ENCODE measurements at places on chromosomes 1 and 21. TPM values are rescaled to one million over a fixed set of nuclear protein-coding genes. Genes with fewer than 3 reads are reported as not detected.

Gene MAPKAPK2
- total RNA-seq, result 55.8 TPM

Gene TTC3
- 159 TPM for total RNA-seq

DNA sequence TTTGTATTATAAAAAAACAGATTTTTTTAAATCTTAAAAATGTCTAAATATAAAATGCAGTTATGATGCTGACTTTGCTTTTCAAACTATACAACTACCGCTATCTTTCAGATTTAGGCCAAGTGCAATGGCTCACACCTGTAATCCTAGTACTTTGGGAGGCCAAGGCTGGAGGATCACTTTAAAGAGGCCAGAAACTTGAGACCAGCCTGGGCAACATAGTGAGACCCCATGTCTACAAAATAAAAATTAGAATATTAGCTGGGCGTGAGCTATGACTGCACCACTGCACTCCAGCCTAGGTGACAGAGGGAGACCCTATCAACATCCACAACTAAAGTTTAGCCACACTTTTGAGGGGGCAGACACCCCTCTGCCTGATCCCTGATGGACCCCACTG, 20.3 kb downstream of the ZBTB17 start:
- no peak for DNase-seq

DNA sequence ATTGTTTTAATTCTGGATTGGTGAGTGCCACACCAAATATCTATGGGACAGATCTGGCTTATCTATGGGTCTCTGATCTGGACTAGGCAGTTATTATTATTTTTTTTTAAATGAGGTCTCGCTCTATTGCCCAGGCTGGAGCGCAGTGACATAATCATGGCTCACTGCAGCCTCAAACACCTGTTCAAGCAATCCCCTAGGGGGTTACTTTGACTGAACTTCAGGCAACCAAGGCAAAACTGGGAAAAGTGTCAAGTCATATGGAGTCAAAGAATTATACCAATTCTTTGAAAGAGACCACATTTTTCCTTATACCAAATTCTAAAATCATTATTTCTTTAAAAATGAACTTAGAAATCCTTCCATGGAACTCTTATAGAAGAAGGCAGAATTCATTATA, 129.1 kb upstream of the HOOK1 start:
- DNase-seq, result no peak

DNA sequence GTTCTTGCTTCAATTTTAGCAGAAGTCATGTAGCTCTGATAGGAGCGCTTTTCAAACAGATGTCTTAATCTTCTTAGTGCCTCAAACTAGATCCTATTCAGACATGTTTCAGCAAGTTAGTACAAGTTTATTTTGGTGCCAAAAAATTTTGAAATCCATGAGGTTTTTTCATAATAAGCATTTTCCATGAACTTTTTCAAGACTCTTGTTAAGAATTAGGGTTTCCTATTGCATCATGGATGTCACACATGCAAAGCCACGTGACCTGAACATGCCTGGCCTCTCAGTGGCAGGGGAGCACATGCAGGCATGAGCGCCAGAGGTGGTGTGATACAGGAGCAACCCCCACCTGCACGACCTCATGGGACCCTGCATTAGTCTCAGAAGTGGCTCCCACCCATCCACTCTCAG, 67.6 kb downstream of the POFUT2 start:
- DNase-seq, result no peak

DNA sequence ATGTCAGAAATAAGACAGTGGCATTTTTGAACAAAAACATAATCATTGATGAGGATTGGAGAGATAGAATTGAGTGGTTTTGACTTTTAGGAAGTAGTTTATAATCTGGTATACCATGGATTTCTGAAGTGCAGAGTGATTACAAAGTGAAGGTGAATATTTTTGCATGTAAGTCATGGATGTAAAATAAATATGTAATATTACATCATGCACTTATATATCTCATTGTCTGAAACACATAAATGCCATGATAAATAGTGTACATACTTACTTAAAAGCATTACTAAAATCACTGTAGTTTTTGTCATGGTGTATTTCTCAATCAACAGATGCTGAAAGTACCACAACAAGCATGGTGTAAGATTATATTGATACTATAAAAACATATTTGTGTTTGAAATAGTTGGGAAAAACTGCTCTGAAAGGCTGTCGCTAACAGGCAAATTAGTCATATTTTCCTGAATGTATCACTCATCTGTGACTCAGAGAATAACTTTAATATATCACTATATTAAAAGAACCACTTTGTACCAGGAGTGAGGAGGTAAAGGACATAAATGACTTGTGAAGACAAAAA, 24.8 kb upstream of the RGS18 start:
- no peak for DNase-seq

GRCh38 chr1:44839576-44839975, 3.5 kb downstream of the PTCH2 start:
- DNase-seq, result no peak

DNA sequence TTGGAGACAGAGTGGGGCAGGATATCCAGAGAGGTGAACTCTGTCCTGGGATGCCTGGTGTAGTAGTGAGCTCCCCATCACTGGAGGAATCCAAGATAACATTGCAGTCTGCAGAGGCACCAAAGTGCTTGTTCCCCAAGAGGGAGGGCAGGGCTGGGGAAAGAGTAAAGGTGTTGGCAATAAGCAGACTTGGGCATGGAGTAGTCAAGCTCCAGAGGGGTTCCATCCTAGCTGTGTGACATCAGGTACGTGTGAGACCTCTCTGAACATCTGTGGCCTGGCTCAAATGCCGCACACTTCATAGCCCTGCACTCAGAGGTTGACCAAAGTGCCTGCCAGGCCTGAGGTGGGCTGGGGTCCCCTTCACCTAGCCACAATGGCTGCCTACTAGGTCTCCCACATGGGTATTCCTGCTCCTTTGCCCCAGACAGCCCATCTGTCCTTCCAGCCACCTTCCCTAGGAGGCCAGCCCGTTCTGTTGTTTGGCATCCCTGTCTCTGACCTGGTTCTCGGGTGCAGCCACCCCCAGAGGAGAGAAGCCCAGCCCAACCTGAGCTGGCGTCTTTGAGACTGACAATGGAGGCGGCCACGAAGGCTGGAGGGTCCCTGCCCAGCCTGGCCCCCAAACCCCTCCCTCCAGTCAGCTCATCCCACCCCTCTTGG, 2.8 kb upstream of the ARF1 start:
- DNase-seq, result no peak

DNA sequence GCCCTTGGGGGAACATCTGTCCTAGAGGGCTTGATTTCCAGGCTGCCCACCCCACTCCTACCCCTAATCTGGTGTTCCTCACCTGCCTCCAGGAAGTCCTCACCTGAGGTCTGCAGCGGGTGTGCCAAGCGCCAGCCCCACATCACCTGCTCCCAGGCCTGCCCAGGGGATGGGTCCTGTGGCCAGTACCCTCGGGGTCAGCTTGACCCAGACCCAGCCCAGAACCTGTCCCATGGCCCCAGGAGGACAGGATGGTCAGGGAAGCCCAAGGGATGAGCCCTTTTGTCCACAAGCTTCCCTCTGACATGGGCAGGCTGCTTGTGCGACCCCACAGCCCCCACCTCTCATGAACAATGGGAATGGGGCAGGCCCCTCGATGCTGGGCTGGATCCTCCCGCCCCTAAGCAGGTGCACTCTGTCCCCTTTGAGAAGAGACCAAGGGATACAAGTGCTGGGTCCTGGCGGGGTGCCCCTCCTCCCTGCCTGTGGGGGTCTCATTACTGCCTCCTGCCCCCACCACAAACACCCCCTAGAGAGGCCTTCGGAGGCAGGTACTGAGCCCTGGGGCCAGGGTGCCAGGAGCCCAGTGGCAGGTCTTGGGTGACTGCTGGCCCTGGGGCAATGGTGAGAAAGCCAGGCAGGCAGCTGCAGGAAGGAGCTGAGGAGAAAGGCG, 3.2 kb downstream of the MIB2 start:
- no peak for DNase-seq

DNA sequence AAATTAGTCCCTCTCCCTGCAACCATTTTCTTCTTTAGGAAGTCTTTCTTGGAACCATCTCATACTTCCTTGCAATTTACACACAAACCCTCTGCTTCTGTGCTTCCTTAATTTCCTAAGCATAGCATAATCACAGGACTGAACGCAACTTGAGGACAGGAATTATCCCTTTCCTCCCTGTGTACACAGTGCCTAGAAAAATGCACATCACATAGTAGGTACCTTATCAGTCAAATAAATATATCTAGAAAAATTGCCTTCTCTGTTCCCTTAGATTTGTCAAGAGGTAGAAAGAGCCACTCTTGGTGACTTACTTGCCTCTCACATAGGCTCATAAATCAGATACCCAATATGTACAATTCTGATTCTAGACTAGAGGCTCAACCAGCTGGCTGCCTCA, 4.9 kb downstream of the ASPM start:
- DNase-seq, result no peak

DNA sequence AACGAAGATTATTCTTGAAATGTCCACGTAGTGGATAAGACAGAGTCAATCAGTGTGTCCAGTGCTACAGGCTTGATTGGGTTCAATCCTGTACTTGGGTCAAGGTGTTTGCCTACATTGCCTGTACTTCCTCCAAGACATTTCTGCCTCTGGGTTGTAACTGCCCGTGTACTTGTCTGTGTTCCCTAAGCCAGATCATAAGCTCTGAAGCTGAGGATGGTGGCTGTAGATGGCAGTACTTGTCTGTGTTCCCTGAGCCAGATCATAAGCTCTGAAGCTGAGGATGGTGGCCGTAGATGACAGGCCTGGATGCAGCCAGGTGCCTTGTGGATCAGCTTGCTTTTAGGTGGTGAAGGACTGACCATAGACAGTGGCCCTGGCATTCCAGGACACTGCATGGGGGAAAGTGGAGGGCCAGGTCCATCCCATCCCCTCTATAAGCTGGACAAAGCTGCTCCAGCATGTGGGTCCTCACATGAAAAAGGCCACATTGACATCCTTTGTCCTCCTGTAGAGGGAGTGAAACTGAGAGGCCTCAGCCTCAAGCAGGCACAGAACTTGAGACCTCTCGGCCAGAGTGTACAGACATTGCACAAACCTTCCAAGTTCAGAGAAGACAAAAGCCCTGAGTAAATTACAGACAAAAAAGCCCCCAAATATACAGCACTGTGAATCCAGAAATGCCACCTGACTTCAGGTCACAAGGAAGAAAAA, 2.0 kb upstream of the SRM start:
- no peak for DNase-seq

DNA sequence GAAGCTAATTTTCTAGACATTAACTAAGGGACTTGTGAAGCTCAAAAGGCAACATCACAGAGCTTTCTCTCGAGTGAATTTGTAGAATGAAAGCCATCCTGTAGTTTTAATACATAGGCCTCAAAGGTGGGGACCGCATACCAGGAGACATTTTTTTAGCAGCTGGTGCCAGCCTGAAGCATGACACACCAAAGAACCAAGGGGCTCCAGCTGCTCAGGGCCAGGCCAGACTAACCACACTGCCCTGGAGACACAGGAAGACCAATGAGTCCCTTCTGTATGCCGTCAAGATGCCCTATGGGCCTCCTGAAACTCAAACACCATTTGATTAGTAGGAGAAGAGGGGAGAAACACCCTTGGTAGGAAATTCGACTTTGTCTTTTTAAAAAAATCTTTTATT, 113.9 kb upstream of the CACNA1E start:
- DNase-seq, result no peak

GRCh38 chr21:45362077-45362747, 42.8 kb upstream of the COL18A1 start:
- no peak for DNase-seq

GRCh38 chr1:205239078-205239477, 11.3 kb downstream of the TMCC2 start:
- no peak for DNase-seq

GRCh38 chr1:203271018-203271743, 34.1 kb upstream of the BTG2 start:
- DNase-seq, result peak; percentile 78

Gene NCAM2
- not detected for total RNA-seq

All from naive thymus-derived CD8-positive, alpha-beta T cell (primary cell).